ENCODE measurements at places on chromosomes 5 and 9. TPM values are rescaled to one million over a fixed set of nuclear protein-coding genes. Genes with fewer than 3 reads are reported as not detected.

RASEF gene
- not detected for total RNA-seq

IFNA2 gene
- not detected for total RNA-seq

DNA sequence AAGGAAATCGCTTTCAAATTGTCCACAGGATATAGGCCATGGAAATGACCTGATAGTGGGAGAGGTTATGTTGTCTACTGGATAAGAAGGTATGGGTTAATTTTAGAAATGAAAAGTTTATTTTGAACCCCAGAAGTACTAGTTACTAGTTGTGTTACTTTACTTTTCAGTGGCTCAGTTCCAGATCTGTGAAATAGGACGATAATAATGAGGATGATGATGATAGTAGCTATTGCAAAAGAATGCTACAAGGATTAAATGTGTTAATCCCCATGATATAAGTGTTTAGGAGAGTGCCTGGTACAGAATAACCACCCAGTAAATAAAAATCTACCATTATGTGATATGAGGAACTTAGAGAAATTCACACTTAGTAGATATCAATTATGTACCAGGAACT lies 120.8 kb downstream of the PDE4D start:
- no peak for DNase-seq

- DNase-seq: no peak
Observed at GRCh38 chr9:36123515-36123914, 13.0 kb upstream of the GLIPR2 start.

- DNase-seq: no peak
Observed at GRCh38 chr5:137201876-137202275, 297.2 kb downstream of the SPOCK1 start.

- no peak for DNase-seq
Observed at GRCh38 chr9:79735023-79735779, 163.4 kb downstream of the TLE4 start.

DNA sequence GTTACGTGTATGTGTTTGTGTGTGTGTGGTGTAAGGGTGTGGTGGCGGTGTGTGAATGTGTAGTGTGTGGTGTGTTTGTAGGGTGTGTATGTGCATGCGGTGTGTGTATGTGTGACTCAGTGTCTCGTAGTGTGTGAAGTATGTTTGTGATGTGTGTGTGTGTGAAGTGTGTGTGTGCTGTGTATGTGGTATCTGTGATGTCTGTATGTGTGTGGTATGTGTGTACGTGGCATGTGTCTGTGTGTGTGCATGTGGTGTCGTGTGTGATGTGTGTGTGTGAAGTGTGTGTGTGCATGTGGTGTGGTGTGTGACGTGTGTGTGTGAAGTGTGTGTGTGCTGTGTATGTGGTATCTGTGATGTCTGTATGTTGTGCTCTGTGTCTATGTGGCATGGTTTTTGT lies 339.4 kb downstream of the MTRR start:
- DNase-seq: no peak

GRCh38 chr5:95725071-95725820 lies 5.9 kb upstream of the RHOBTB3 start:
- no peak for DNase-seq

- no peak for DNase-seq
Observed at GRCh38 chr5:68215898-68216244, 315 bp downstream of the PIK3R1 start.
